Activated CD8-positive, alpha-beta memory T cell treated with anti-CD3 and anti-CD28 coated beads, Interleukin-2, amount 10 ng/mL, durations not matched to agents 7 days and 5 days (primary cell): ENCODE measurements at places on chromosomes 7 and 10.

GRCh38 chr10:123135415-123136141, at the start of gene HMX3:
HMX3 (plus strand) TSS chr10:123135970; CDS start chr10:123136051, 81 bp downstream.
- peak; percentile 54 for DNase-seq

GRCh38 chr7:110534241-110534931, 556.5 kb upstream of the LRRN3 start:
- DNase-seq: no peak

GRCh38 chr7:102856036-102856435, 56.8 kb upstream of the LRRC17 start:
- DNase-seq: no peak

- no peak for DNase-seq
These were observed 47.2 kb upstream of the RHEB start for GRCh38 chr7:151566897-151567320.

- no peak for DNase-seq
These were observed 85.8 kb downstream of the GRK5 start for GRCh38 chr10:119292968-119293760.
